ENCODE measurements at places on chromosomes 7 and 10.

DNA sequence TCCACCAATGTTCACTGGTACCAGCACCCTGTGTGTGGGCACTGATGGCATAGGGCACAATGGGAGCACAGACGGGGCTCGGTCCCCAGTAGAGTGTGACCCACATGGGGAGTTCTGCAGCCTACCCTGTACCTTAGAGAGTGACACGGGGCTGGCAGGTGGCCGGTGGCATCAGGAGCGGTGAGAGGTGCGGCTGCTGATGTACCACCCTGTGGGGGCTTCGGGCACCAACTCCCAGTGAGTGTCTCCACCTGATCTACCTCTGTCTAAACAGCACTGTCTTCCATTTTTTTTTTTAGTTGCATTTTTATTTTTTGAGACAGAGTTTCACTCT lies 4.1 kb downstream of the JAKMIP3 start:
- DNase-seq, result no peak

DNA sequence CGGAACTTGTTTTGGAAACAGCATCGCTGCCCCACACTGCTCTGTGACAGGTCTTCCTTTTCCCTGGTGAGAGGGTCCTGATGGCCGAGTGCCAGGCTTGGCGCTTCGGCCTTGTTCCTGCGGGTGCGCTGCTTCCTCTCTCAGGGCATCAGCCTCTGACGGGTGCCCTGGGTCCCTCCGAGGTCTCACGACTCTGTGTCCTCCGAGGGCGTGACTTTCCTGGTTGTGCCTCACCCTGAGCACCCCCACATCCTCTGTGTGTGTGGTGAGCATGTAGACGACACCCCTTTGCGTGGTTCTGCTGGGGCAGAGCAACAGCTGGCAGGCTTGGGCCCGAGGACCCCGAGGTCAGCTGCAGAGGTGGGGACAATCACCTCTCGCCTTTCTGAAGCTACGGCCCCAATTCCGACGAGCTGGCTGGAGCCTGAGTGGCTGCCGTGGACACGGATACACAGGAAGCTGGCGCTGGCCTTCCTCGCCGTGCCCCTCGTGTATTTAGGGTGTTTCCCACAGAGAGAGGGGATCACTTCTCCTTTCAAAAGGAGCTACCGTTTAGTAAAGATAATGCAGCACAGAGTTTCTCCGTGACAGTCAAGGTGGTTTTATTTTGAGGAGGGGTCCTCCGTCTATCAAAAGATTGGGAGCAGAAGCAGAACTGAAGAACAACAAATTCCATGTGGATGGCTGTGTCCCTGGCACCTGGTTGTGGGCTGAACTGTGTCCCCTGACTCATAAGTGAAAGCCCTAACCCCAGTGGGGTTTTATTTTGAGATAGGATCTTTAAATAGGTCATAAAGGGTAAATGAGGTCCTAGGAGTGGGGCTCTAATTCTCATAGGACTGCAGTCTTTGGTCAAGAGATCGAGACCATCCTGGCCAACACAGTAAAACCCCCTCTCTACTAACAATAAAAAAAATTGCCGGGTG lies 36.2 kb upstream of the PITRM1 start:
- no peak for DNase-seq

GRCh38 chr7:67484244-67484751 lies 487.7 kb downstream of the TYW1 start:
- peak; percentile 71 for DNase-seq

DNA sequence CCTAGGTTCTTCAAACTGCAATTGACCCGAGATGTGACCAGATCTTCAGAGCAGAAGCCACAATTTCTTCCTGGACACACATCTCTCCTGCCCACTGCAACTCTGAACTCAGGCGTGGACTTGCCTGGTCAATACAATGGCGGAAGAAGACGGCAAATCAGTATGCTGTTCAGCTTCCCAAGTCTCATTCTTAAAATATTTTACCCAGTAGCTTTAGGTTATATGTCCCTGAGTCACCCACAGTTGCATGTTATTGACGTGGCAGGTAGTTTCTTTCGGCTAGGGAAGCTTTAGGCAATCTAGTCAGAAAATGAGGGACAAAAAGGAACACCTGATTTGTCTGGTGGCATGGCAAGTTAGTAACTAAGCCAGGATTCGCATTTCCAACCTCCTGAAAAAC lies 22.5 kb downstream of the CEP41 start:
- no peak for DNase-seq
